Liver (tissue), 10 donors: ENCODE measurements at places on chromosomes 11 and 22.

DNA sequence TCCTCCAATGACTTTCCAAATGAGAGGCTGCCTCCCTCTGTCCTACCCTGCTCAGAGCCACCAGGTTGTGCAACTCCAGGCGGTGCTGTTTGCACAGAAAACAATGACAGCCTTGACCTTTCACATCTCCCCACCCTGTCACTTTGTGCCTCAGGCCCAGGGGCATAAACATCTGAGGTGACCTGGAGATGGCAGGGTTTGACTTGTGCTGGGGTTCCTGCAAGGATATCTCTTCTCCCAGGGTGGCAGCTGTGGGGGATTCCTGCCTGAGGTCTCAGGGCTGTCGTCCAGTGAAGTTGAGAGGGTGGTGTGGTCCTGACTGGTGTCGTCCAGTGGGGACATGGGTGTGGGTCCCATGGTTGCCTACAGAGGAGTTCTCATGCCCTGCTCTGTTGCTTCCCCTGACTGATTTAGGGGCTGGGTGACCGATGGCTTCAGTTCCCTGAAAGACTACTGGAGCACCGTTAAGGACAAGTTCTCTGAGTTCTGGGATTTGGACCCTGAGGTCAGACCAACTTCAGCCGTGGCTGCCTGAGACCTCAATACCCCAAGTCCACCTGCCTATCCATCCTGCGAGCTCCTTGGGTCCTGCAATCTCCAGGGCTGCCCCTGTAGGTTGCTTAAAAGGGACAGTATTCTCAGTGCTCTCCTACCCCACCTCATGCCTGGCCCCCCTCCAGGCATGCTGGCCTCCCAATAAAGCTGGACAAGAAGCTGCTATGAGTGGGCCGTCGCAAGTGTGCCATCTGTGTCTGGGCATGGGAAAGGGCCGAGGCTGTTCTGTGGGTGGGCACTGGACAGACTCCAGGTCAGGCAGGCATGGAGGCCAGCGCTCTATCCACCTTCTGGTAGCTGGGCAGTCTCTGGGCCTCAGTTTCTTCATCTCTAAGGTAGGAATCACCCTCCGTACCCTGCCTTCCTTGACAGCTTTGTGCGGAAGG, 2.9 kb downstream of the APOC3 start:
- H3K27ac ChIP-seq = peak overlapping the region; percentile 94
- H3K36me3 ChIP-seq = no peaks in the 10 kb centered on the region
- peaks cover 17% of the 10 kb centered on the region for H3K4me1 ChIP-seq

- H3K27ac ChIP-seq = no peak overlapping the region
- H3K4me1 ChIP-seq = peaks cover 24% of the 10 kb centered on the region
- H3K4me3 ChIP-seq = no peak overlapping the region
- H3K27me3 ChIP-seq = peaks cover 5% of the 10 kb centered on the region
- DNase-seq = no peak
Observed at GRCh38 chr11:66292543-66293332, 1.0 kb downstream of the TMEM151A start.

GRCh38 chr22:43969989-43970755, 14.9 kb downstream of the SAMM50 start:
- no peak overlapping the region for H3K27ac ChIP-seq
- peaks cover 70% of the 10 kb centered on the region for H3K36me3 ChIP-seq
- H3K27me3 ChIP-seq = no peaks in the 10 kb centered on the region
- H3K4me1 ChIP-seq = no peaks in the 10 kb centered on the region
- DNase-seq = peak; percentile 52
- no peak overlapping the region for H3K4me3 ChIP-seq

DNA sequence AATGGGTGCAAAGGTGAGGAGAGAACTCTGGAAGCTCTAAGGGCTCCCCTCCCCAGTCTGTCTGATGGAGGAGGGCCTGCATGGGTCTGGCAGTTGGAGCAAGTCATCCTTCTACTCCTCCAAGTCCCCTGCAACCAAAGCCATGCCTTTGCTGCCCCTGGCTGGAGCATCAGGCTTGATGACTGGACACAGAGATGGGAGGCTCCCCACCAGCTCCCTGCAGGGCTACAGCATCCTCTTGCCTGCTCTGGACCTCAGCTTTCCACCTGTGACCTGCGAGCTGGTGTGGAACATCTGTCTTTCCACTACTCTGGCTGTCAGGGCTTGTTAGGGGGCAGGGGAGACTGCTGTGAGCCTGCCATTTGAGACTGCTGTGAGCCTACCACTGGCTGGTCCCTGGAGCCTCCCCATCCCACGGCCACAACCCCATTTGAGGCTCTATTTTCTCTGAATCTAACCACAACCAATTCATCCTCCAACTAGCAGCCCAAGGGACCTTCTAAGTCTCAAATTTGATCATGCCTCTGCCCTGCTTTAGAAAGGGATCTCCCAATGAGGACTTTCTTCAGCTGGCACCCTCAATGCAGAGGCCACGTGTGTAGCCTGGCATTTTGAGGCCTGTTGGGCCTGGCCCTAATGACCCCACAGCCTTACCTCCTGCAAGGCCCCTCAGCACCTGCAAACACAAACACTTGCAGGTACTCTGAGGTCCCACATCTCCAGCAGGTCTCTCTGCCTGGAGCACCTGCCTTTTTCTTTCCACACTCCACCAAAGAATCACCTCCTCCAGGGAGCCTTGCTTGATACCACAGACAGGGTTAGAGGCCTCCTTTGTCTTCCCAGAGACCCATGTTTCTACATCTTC, 9.9 kb downstream of the P2RY6 start:
- no peaks in the 10 kb centered on the region for H3K4me1 ChIP-seq
- no peaks in the 10 kb centered on the region for H3K36me3 ChIP-seq
- no peak for DNase-seq
- no peaks in the 10 kb centered on the region for H3K27me3 ChIP-seq
- no peak overlapping the region for H3K27ac ChIP-seq
- H3K4me3 ChIP-seq = no peak overlapping the region

DNA sequence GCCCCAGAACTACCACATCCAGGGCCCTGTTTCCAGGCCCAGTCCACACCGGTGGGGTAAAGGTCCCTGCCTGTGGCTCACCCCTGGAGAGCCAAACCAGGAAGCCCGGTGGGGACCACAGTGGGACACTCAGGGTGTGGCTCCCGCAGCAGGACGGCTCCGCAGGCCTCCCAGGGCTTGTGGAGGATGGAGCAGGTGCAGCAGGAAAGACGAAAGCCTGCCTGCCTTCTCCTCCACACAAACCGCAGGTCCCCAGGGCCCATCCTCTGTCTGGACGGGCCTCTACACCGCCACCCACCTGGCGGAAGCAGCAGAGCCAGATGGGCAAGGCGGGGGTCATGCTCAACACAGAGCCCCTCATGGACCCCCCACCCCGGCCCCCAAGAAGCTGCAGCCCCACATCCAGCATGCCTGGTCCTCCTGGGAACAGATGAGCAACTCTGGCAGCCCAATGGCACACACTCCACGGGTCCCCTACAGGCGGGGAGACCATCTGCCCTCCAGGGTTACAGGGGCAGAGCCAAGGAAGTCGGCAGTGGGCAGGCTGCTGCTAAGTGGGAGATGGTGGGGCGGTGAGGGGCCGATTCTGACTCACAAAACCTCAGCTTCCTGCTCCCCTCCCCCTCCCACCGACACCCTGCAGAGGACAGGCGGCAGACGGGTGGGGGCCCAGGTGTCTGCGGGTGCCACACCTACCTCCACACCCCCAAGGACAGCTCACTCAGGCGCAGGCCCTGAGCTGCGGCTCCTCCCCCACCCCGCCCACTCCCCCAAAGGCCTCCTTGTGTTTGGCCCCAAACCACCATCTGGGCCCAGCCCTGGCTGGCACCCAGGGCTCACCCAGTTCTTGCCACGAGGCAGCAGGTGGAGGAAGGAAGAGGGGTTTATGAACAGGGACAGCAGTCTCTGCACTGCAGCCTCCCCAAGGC, 5.2 kb downstream of the SBF1 start:
- DNase-seq = no peak
- no peak overlapping the region for H3K27ac ChIP-seq
- no peak overlapping the region for H3K4me3 ChIP-seq
- peaks cover 10% of the 10 kb centered on the region for H3K36me3 ChIP-seq

DNA sequence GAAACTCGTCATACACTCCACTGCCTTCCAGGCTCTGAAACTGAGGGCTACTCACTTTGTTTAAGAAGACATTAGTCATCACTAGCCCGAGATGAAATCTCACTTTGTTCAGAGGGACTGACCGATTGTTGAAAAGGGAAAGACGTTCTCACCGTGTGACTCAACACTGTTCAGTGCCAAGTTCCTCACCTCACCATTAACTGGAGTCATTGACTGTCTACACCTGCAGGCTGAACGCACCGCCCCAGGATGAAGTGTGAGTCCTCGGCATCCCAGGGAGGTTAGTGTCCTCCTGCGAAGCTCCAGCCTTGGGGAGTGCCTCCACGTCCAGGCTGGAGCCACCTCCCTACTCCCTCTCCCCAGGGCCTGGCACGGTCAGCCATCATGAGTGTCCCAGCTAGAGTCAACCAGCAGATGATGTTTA, 30.4 kb downstream of the FADD start:
- no peak overlapping the region for H3K4me3 ChIP-seq
- H3K36me3 ChIP-seq = no peaks in the 10 kb centered on the region
- no peak overlapping the region for H3K27ac ChIP-seq
- no peak for DNase-seq

DNA sequence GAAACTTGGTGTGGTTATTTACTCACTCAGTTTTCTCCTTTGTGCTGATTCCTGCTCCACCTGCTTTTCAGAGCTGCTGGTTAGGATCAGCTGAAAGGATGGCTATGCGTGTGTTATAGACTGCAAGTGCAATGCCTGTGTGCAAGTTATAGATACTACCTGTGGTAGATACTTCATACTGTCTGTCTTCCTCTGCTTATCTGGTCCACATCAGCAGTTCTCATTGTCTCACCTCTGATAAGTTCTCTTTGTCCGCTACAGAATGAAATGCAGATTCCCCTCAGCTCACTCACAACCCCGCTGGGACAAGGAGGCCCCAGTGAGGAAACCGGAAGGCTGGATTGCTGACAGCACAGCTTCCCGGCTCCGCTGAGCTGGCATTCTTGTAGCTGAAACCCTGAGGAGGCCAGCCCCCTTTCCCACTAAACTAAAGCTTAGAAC, 37.5 kb upstream of the LYVE1 start:
- peak overlapping the region; percentile 68 for H3K27ac ChIP-seq
- no peaks in the 10 kb centered on the region for H3K27me3 ChIP-seq
- no peak for DNase-seq

GRCh38 chr22:49789289-49790141, 38.2 kb downstream of the BRD1 start:
- H3K27me3 ChIP-seq = no peaks in the 10 kb centered on the region
- peaks cover 24% of the 10 kb centered on the region for H3K4me1 ChIP-seq
- no peak overlapping the region for H3K4me3 ChIP-seq

- no peak overlapping the region for H3K4me3 ChIP-seq
- no peaks in the 10 kb centered on the region for H3K27me3 ChIP-seq
- no peak for DNase-seq
- H3K36me3 ChIP-seq = no peaks in the 10 kb centered on the region
Observed at GRCh38 chr11:5092821-5093585, 23.6 kb downstream of the OR52E1 start.

GRCh38 chr11:130711193-130711592, 205.1 kb downstream of the SNX19 start:
- no peaks in the 10 kb centered on the region for H3K36me3 ChIP-seq
- H3K4me1 ChIP-seq = no peaks in the 10 kb centered on the region
- H3K27me3 ChIP-seq = no peaks in the 10 kb centered on the region
- no peak overlapping the region for H3K4me3 ChIP-seq
- no peak overlapping the region for H3K27ac ChIP-seq
- no peak for DNase-seq

- no peak overlapping the region for H3K4me3 ChIP-seq
- no peak overlapping the region for H3K27ac ChIP-seq
- no peaks in the 10 kb centered on the region for H3K27me3 ChIP-seq
Observed at GRCh38 chr22:22702237-22703202, 58.1 kb downstream of the GGTLC2 start.

DNA sequence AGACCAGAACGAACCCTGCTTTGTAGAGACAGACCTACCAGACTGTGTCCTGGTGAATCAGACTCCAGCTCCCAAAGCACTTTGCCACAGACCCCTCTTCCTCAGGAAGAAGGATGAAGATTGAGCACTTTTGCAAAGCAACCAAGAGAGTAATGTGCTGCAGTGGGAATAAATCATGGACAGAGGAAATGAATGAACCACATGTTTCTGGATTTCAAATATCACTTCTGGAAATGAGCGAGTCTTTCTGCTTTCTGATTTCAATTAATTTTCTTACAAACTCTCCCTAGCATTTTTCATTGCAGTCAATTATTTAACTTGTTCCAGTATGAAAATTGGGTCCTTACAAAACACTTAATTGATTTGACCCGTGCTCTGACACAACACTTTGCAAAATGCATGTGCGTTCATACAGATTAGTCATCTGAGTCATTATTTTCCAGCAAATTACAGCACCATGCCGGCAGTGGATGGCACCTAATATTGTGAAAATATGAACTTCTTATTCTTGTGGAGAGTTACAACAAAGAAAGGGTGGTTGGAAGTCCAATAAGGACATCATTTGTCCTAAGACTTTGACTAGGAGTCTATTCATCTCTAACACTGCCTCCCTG, 315.9 kb upstream of the CCDC90B start:
- H3K27ac ChIP-seq = no peak overlapping the region
- H3K4me3 ChIP-seq = no peak overlapping the region
- no peaks in the 10 kb centered on the region for H3K36me3 ChIP-seq
- no peaks in the 10 kb centered on the region for H3K4me1 ChIP-seq

DNA sequence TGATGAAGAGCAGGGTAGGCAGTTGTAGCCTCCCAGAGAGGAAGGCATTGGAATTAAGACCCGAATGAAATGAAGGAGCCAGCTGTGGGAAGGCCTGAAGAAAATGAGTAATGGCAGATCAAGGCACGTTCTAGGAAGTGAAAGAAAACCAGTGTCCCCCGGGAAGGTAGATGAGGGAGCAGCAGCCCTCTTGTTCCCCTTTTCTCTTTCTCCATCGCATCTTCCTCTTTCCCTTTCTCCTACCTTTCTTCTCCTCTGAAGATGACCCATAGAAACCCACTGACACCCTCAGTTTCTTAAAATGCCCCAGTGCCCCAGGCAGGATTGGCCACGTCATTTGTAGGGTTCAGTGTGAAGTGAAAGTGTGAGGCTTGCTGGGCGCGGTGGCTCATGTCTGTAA, 172.6 kb upstream of the SEZ6L start:
- no peaks in the 10 kb centered on the region for H3K4me1 ChIP-seq
- no peak overlapping the region for H3K4me3 ChIP-seq
- DNase-seq = no peak
- no peak overlapping the region for H3K27ac ChIP-seq
- H3K27me3 ChIP-seq = no peaks in the 10 kb centered on the region

- no peak overlapping the region for H3K4me3 ChIP-seq
- DNase-seq = no peak
Observed at GRCh38 chr22:39362271-39362670, 12.5 kb downstream of the SYNGR1 start.

DNA sequence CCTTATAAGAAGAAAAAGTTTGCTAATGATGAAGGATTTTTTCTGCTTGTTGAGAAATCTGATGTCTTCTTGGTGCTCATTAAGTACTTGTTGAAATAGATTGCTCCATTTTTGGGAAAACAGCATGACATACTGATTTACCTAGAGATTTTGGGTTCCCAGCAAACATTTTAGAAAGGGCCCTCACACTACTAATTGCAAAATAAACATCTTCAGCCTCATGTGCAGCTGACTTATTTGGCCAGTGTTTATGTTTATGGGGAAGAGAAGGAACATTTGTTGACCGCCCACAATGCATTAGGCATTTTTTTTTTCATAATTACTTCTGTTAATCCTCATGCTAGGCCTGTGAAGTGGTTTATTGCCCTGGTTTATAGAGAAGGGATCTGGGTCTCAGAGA, 40.1 kb downstream of the LDLRAD3 start:
- no peak overlapping the region for H3K27ac ChIP-seq
- no peaks in the 10 kb centered on the region for H3K4me1 ChIP-seq
- no peak overlapping the region for H3K4me3 ChIP-seq
- H3K27me3 ChIP-seq = no peaks in the 10 kb centered on the region
- no peak for DNase-seq
- no peaks in the 10 kb centered on the region for H3K36me3 ChIP-seq
